ENCODE measurements at places on chromosomes 5 and 9. TPM values are rescaled to one million over a fixed set of nuclear protein-coding genes. Genes with fewer than 3 reads are reported as not detected.
A peak's percentile ranks its signal among the peaks of the same experiment; 100 is the strongest.

- no peak for DNase-seq
Measured at GRCh38 chr9:33049680-33050361, 24.7 kb downstream of the DNAJA1 start.

GRCh38 chr5:127684726-127685467 lies 18.3 kb upstream of the CCDC192 start:
- DNase-seq = no peak

DNA sequence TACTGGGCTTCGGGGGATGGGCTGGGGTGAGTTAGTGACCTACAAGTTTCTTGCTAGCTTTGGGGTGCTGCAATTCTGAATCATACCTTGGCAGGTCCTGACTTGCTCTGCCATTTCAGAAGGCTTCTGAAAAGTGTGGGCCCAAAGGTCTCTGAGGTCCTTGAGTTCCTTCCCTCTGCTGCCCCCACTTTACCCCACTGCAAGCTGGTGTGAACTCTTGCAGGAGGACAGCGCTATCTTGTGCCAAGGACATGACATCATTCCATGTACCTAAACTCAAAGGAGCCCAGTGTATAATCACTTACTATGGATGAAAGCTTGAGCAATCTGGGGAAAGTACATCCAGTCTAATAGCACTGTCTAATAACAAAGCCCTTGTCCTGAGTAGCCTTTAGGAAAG lies 157.4 kb downstream of the RMI1 start:
- no peak for DNase-seq

FOXE1 gene
- total RNA-seq = not detected

DNA sequence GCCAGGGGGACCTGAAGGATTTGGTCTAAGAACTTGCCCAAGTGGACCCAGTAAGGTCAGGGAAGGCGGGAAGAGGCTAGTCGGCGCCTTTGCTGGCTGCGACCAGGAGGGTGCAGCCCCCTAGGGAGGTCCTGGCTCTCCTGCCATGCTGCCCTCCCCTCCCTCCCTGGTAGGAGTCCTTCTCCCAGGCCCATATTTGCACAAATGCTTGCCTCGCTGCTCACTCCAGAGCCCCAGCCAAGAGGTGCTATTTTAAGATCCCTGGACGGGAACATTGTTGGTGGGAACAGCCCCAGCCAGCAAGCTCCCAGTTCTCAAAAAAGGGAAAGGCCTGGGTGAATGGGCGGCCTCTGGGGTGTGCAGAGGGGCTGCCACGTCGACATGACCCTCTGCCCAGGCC lies 4.3 kb upstream of the IL17B start:
- no peak for DNase-seq

GRCh38 chr5:116281309-116281708 lies 196.5 kb downstream of the COMMD10 start:
- DNase-seq = no peak

DNA sequence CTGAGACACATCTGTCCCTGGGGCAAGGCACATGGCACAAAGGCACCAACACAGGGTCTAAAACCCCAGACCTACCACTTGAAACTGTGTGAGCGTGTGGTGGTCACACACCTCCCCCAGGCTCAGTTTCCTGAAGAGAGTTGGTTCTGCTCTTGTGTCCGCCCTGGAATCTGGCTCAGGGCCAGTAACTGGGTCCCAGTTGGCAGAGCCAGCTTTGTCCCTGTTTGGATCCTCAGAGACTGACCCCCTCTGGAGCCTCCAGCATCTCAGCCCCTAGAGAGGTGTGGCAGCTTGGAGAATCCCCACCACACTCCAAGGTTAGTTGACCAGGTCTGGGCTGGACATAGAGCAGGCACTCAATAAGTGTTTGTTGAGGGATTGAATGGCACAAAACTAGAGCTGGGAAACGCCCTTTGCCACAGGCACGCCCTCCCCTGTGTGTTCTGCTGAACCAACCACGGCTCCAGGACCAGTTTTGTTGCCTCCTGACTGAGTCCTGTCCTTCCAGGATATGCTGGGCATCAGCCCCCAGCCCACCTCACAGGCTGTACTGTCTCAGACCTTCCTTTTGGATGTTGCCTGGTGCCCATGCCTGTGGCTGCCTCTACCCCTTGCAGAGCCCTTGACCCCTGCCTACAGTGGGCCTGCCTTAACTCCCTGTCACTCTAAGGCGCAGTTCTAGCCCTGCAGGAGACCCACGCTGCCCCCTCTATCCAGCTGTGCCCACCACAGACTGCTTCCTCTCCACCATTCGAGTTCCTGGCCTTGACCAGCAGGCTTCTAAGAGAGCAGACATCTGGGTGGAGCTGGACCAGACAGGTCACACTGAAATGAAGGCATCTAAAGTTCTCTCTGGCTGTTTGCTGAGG lies 3.8 kb upstream of the PDLIM4 start:
- no peak for DNase-seq

PCDHA1 gene
- 0.45 TPM for total RNA-seq

FCN1 gene
- not detected for total RNA-seq

DNA sequence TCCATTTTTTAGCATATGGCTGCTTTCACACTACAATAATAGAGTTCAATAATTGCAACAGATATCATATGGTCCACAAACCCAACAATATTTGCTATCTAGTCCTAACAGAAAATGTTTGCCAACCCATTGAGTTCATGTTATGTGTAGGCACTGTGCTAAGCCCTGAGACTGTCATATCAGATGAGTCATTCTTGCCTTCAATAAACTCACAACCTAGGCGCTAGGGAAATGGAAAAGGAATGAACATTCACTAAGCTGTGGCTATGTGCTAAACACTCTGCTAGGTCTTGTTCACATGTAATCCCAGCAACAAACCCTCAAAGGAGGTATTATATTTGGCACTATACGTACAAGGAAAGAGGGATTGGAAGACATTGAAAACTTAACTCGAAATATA lies 8.4 kb upstream of the TIMD4 start:
- DNase-seq = no peak

DNA sequence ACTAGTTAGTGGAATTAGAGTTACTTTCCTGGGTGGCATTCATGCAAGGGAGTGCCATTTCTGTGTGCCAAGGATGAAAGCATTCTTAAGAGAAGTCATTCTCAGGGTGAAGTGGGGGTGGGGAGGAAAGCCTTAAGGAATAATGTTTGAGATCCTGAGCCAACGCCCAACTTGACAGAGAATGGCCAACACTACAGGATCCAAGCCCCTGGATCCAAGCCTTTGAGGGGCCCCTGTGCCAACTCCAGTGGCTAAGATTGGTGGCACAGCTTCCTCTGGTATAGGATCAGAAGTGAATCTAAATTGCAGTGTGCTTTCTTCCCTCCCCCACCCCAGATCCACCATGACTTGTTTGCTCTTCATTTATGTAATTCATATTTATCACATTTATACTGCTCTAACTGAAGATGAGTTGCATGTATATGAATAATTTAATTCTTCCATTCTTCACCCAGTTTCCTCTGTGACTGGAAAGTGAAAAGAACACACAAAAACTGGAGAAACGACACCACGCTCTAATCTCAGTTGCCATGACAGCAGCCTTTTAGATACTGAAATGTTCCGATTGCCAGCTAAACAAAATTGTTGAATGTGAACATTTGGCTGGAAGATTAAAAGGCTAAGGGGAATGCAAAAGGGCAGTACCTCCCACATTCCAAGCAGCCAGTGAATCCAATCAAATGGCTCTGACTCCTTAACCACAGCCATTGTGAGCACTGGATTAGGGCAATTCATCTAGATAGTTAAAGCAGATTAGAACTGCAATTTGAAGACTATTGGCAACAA lies 4.5 kb downstream of the ZNF608 start:
- DNase-seq = peak; percentile 95

MARVELD2 gene
- total RNA-seq = 0.08 TPM

GRCh38 chr5:161420521-161420920 lies 126.0 kb downstream of the GABRB2 start:
- no peak for DNase-seq

DNA sequence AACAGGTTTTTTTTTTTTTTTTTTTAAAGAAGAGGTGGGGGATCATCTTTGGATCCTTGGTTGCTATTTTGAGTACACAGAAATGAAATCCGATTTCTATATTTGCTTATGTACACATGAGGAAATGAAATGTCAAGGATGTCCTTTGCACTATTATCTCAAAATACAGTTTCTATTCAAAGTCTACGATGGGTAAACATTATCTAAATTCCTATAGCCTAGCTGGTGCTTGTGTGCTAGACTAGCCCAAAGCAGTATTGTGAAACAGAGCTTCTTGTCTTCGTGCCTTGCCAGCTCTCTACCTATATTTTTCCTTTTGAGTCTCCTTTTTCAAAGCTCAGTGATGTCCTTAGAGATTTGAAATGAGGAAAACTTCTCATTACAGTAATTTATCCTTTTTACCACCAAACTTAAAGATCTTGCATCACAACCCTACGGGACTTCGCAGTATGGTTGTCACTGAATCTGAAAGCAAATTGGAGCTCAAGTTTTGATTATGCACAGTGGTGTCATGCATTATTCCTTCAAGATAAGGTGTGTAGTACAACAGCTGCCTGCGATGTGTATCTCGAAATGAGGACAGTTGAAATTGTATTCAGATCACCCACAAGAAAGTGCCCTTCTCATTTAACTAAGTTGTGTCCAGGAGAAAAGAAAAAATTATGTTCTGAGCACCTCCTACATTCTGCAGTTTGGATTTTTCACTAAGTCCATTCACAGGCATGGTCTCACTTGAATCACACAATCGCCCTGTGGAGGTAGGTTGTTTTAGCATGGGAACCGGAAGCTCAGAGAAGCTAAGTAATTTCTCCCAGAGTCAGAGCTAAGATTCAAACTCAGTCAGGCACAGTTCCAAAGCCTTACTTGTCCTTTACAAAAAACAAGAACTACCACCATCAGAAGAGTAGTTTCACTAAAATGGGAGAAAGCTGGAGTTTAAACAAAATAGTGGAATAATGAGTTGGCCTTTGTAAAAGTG lies 379.0 kb downstream of the GLIS3 start:
- no peak for DNase-seq

GDA gene
- 4.4 TPM for total RNA-seq

DNA sequence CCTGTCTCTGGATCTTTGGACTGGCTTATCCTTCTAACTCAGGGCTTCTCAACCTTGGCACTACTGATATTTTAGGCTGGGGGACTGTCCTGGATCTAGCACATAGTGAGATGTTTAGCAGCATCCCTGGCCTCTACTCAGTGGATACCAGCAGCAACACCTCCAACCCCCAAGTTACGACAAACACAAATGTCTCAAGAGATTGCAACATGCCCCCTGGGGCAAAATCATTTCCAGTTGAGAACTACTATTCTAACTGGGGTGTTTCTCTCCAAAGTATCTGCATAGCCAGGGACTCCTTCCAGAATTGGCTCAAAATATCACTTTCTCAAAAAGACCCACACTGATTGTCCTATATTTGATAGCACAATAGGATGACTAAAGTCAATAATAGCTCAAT lies 7.2 kb upstream of the TLR4 start:
- no peak for DNase-seq

SMIM33 gene
- not detected for total RNA-seq

AGXT2 gene
- total RNA-seq = not detected

- DNase-seq = no peak
Measured at GRCh38 chr9:98369896-98370295, 114.4 kb upstream of the TBC1D2 start.

IL33 gene
- not detected for total RNA-seq

DNA sequence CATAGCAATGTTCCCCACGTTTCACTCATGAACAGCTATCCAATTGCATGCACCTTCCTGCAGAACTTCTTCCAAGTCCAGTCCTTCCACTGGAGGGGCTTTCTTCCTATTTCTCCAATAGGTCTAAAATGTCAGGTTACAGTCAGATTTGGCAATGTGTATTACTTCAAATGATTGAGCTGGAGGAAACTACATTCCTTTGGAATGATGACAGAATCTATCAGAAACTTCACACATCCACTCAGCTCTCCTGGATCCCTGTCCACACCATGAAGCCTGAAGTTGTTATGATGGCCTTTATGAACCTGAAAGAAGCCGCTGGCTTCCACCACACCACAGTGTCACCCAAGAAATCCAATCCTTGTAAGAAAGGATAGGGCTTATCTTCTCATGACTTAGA lies 32.2 kb downstream of the FBXW2 start:
- no peak for DNase-seq

- DNase-seq = no peak
Measured at GRCh38 chr5:141840280-141840812, 37.9 kb downstream of the PCDH1 start.

DNA sequence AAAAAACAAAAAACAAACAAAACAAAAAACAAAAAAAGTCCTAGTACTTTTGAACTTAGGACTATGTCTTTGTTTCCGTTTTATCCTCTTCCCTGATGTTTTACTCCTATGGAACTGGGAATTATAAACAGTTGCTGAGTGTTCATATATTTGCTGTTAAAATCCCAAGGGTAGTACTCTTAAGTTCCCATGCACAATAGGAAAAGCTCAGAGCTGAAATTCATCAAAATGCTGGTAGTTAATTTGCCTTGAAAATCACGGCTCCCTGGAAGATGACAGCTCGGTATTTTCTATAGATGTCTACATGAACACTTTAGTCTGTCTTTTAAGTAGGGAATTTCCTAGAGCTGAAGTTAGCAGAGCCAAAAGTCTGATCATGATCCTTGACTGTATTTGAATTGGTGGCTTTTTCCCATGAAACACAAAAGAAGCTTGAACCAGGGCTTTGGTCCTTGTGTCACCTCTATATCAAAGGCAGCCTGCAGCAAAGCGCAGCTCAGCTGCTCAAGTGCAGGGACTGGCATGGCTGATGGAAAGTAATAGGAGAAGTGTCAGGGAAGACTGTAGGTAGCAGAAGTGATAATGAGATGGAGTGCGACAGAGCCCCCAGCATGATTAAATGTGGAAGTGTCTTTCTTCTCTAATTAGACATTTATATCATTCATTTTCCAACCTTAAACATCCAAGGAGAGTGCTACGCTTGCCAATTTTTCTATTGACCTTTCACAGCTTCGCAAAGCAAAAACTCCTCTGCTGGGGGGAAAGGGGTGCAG lies 310.9 kb downstream of the TRIM36 start:
- DNase-seq = no peak

DNA sequence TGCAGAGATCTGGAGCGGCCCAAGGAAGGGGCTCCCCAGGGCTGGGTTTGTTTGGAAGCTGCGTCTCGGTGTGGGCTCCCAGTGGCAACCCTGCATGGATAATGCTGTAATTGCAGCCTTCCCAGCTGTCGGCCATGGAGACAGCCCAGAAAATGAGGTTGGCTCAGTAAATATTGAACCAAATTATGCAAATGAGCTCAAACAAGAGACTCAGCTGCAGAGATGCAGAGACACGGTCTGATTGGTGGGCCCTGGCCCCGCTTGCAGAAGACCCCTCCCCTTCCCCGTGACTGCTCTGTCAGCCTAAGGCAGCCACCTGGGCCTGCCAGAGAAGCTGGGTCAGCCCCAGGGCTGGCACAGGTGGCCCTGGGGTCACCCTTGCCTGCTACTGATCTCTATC lies 75.9 kb downstream of the RAD23B start:
- DNase-seq = no peak

DNA sequence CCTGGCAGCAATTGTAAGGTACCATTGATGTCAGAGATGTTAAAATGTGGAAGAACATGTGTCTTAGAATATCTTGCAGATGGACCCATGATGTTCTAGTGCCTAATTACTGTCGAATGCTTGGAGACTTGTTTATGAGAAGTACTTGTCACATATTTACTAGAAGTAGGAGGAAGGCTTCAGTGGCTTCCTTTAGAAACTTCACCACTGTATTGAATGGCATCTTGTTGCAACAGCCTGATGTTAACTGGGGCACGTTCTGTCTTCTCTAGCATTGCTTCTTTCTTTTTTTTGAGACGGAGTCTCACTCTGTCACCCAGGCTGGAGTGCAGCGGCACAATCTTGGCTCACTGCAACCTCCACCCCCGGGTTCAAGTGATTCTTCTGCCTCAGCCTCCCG lies 16.5 kb downstream of the UGCG start:
- DNase-seq = no peak

GRCh38 chr5:156221816-156222215 lies 105.1 kb upstream of the SGCD start:
- DNase-seq = no peak

TAS2R1 gene
- total RNA-seq = not detected
